ENCODE measurements at places on chromosomes 16 and 17.

DNA sequence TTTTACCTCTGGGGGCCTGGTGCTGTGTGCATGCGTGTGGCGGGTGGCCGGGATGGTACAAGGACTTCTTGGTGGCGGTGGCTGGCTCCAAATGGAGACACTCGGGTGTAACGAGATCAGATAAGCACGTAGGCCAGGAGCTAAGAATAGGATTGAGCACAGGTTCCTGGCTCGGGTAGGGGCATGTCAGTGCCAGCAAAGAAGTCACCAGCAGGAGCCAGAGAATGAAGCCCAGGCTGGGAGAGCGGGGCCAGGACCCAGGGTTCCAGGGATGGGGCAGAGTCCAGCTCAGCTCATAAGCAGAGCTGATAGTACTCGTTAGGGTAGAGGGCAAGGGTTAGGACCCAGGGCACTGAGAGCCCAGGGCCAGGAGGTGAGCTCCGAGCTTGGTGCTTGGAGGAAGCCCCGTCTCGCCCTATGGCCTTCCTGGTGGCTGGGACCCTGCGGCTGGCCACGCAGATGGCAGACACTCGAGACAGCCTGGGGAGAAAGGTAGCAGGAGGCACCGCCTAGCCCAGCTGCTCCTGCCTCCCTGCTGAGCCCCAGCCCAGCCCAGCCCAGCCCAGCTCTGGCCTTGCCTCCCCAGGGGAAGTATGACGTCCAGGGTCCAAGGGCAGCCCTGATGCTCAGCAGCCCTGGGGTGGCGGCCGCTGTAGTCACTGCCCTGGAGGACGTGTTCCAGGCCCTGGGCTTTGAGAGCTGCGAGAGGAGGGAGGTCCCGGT, 8.9 kb downstream of the ZNF213 start:
- no peak for DNase-seq

DNA sequence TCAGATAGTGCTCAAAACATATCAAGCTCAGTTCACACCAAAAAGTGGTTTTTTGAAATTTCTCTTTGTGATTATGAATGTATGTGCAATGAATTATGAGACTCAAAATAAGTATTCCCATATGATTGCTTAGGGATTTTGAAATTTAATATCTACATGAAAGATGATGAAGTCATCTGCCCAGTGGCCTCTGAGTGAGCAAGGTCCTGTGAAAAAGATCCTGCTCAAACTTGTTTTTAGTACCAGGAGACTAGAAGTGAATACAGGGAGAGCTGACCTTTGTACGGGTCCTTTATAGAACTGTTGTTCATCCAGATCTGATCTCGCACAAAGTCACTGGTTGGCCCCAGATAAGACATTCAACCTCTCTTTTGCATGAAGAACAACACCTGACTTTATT, 151.9 kb upstream of the MAF start:
- no peak for DNase-seq

- no peak for DNase-seq
These were observed 33.8 kb upstream of the CLEC18A start for GRCh38 chr16:69917311-69917710.

DNA sequence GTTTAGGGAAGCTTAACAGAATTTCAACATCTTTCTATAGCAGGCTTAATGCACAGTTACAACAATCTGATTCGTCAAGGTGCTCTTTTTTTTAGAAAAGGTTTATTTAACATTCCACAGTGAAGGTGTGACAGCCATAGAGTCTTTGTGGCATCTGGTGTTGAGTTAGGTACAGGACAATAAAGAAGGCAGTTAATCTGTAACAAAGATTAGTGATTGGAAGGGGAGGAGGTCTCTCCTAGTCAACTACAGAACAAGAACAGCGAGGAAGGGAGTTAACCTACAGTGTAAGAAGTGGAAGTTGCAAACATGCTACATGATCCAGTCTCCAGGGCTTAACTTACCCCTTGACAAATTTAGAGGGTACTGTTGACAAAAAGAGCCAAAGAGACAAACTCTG, 3.0 kb upstream of the ZDHHC7 start:
- DNase-seq: no peak

DNA sequence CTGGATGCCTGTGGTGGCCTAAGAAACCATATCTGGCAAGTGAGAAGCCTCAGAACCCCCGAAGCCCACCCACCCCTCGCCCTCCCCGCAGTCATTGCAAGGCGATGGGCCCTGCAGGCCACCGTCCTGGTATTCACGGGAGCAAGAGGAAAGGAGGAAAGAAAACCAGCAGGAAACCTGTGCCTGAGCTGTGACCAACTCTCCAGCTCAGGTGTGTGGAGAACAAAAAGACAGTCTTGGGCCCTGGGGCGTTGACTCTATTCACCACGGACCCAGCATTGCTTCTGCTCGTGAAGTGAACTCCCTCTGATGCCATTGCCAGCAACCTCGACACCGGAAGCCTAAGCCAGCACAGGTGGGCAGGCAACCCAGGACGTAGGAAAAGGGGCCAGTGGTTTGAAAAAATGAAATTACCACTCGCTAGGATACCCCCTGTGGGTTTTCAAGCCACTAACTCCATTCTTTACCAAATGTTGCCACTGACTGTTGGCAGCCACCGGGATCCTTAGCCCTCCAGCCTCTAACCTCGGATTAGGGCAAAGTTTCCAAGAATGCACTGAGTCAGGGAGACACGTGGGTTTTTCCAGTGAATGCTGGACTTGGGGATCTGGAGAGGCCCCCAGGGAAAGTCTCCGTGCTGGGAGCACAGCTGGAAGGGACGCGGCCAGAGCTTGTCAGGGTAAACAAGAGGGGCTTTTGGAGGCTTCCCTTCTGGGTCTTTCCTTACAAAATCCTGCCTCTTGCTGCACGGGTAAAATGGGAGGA, 25.1 kb downstream of the FA2H start:
- DNase-seq: no peak

GRCh38 chr16:27650073-27650701, 100.2 kb downstream of the KATNIP start:
- DNase-seq: no peak

DNA sequence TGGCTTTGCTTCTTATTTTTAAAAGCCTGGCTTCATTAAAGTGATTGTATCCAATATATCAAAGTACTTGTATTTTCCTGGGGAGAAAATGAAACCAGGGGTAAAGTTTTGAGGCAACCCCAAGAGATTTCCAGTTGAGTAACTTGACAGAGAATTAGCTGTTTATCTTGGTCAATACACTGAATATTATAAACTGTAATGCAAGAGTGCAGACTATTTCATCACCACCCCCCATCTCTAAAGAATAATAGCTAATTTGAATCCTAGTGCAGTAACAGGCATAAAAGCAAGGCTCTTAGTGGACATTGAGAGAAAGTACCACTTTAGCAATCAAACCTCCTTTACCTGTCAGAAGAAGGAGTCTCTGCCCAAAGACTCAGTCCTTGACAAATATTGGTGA, 27.0 kb downstream of the IRX6 start:
- DNase-seq: no peak

DNA sequence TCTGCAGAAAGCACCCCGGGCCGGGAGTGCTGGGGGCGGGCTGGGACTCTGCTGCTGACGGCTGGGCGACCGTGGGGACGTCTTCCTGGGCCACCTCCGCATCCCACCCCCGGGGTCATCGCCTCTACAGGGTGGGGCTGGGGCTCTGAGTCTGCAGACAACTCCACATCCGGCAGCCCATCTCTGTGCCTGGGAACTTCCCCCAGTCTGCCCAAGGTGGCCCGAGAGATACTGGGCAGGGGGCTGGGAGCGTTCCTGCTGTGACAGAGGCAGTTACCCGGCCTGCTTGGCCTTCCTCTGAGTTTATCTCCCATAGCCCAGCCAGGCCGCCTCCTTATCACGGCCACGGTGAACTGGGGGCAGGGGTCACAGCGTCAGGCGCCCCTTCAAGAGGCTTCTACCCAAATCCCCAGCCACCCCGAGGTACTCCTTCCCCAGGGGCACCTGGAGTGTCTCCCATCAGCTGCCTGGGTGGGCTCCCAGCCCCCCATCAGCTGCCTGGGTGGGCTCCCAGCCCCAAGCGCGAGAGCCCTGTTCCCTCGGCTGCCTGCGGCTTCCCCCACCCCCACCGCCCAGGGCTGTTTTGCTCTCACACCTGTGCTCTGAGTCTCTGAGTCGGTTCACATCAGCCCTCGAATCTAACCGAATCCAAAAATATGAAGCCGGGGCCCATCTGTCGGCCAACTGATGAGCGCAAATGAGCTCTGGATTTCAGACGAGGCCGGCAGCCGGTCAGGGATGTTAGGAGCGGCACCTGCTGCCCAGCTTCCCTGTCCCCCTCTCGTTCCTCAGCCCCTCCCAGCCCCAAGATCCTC, 15.6 kb upstream of the CBFA2T3 start:
- DNase-seq: no peak

DNA sequence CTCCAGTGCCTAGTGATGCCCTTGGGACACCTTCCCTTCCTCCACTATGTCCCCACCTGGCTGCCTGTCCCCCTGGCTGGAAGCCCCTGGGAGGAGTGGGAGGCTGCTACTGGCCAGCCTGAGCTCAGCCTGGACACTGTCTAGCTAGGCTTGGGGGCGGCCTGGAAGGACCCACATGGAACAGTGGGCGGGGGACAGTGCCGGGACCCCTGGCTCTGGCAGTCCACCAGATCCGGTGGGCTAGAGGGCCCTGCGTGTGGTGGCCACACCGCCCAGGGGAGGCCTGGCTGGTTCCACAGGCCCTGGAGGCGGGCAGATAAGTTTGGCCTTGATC, 388.0 kb upstream of the TNRC6C start:
- no peak for DNase-seq

- DNase-seq: no peak
These were observed 45.8 kb downstream of the ESRP2 start for GRCh38 chr16:68190081-68190480.

Measured in GM06990 (cell line).